ENCODE measurements at places on chromosomes 4 and X.

DNA sequence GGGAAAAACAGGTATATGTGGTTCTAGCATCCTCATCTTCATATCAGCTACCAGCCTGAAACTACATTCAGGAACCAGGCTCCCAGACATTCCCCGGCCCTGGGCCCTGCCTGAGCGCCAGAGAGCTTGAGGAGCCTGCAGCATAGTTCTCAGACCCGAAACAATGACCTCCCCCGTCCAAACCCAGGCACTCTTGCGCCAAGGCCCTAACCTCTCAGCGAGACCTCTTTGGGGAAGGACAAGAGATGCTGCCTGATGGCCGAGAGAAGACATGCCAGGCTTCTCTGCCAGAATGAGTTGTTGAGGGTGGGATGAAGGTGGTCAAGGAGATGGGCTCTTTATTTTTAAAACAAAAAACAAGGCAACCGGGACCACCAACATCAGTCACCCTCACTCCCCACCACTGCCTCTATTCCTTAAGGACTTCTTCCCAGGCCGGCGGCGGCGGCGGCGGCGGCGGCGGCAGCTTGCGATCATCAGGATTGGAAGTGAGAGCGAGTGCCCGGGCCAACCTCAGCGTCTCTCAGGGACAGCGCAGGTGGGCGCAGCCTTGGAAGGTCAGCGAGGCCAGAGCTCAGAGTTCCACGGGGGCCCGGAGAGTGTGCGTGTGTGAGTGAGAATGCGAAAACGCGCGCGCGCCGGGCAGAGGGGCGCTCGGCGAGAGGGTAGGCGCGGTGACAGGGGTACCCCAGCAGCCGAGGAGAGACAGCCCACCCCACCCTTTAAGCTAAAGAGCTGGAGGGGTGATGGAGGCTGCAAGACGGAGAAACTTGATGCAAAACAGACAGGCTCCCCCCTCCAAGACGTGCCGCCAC lies 601 bp downstream of the INPP4B start:
- no peak for DNase-seq

GRCh38 chrX:77785486-77786364 lies at the start of gene ATRX:
TSS of gene ATRX (minus strand) at chrX:77786216. CDS start at chrX:77786001, 215 bp downstream.
- DNase-seq: peak; percentile 37

- DNase-seq: no peak
Measured at GRCh38 chr4:173014113-173014558, 154.5 kb upstream of the GALNT7 start.

- DNase-seq: no peak
Measured at GRCh38 chr4:25970691-25971432, 56.8 kb downstream of the SMIM20 start.

DNA sequence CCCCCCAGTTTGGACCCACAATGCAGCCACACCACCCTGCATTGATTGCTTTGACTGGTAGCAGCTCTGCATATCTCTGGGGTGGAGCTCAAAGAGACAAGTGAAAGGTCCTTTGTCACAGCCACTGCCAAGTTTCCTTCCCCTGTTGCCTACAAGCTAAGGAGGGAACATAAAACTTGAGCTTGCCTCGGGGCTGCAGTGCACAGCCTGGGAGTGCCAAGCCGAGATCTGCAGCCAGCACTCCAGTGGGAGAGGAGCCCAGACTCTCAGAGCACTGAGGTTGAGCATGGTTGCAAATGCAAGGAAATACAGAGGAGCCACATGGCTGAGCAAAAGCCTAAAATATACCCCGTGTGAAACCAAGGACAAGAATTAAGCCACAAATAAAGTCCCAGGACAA lies 142.2 kb downstream of the DKK2 start:
- DNase-seq: no peak

DNA sequence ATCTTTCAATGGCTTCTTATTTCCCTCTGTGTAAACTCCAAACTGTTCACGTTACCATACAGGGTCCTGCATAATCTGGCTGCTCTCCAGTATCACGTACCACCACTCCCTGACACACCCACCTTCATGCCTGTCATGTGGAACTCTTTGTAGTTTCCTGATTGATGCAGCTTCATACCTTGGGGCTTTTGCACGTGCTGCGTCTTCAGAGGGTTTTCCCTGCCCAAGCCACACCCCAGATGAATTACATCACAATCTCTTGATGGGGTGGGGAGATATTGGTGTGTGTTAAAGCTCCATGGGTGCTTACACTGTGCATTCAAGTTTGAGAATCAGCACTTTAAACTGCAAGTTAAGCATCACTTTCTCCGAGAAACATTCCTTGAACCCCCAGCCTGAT lies 101.9 kb downstream of the CT47B1 start:
- no peak for DNase-seq

DNA sequence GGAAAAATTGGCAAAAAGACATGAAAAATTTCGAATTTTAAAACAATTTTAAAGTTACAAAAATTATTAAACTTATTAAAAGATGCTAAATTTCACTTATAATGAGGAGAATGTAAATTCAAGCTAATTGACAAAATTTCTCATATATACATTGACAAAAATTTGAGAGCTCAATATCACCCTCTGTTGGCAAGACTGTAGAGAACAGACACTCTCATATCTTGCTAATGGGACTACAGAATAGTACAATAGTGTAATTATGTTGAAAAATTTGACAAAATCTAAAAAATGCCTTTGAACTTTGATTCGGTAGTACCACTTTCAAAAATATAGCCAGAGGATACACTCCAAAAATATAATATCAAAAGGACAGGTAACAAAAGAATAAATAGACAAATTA lies 29.8 kb downstream of the DCAF8L2 start:
- no peak for DNase-seq

GRCh38 chr4:170940043-170940724 lies 850.4 kb upstream of the AADAT start:
- no peak for DNase-seq

GRCh38 chrX:78747971-78748370 lies 451 bp downstream of the LPAR4 start:
- DNase-seq: no peak

- no peak for DNase-seq
Measured at GRCh38 chrX:19358521-19358920, 14.8 kb downstream of the PDHA1 start.

GRCh38 chr4:130043732-130044160 lies 947.8 kb downstream of the C4orf33 start:
- no peak for DNase-seq

- DNase-seq: peak; percentile 6
Measured at GRCh38 chrX:155857561-155857960, 23.6 kb upstream of the VAMP7 start.

Measured in SW 1271 (cell line).